ENCODE measurements at places on chromosomes 7 and 10.

GRCh38 chr10:96789571-96790108 is 42.5 kb upstream of the LCOR start:
- DNase-seq, result peak; percentile 88

- DNase-seq, result no peak
Measured at GRCh38 chr10:71690094-71690720, 29.4 kb downstream of the C10orf105 start.

DNA sequence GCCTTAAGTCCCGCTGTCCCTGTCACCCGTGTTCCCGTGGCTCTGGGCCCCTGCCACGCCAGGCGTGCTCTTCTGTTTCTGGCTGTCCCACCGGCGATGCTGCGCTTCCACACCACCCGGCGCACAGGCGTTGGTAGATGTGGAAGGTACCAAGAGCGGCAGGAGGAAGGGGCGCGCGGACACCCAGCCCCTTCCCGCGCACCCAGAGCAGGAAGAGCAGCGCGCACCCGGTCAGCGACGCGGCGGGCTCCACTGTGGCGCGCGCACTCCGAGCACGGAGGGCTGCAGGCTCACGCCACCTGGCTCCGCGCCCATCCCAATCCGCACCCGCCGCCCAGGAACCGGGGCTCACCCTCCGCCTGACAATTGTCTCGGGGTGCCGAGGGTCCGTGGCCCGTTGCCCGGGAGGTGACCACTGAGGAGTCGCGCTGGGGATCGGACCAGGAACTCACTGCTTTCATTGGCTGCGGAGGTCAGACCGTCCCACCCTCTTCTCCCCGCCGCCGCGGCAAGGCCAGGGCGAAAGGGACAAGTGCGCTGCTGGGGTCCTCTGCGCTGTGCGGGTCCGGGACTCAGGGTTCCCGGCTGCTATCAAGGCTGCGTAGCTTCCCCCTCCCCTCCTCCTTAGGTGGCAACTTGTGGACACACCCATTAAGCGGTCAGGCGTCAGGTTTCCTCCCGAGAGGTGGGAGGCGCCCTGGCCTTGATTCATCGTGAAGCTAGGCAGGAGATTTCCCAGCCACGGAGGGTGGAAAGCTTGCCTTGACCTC is 121.6 kb upstream of the ZNF92 start:
- DNase-seq, result peak; percentile 45

DNA sequence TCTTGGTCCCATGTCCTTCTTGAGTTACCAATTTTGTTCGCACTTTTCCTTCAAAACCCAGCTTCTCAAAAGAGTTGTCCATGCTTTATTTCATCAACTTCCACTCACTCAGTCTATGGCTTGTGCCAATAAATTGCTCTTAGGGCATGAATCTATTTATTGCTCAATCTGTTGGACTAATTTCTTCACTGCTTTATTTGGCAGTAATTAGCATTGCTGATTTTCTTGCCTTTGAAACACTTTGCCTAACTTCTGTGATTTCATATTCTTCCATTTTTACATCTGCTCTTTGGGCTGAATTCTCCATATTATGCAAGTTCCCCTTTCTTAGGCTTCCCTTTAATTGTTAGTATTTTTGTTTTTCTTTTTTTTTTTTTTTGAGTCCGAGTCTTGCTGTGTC is 16.8 kb downstream of the DLD start:
- DNase-seq, result no peak

DNA sequence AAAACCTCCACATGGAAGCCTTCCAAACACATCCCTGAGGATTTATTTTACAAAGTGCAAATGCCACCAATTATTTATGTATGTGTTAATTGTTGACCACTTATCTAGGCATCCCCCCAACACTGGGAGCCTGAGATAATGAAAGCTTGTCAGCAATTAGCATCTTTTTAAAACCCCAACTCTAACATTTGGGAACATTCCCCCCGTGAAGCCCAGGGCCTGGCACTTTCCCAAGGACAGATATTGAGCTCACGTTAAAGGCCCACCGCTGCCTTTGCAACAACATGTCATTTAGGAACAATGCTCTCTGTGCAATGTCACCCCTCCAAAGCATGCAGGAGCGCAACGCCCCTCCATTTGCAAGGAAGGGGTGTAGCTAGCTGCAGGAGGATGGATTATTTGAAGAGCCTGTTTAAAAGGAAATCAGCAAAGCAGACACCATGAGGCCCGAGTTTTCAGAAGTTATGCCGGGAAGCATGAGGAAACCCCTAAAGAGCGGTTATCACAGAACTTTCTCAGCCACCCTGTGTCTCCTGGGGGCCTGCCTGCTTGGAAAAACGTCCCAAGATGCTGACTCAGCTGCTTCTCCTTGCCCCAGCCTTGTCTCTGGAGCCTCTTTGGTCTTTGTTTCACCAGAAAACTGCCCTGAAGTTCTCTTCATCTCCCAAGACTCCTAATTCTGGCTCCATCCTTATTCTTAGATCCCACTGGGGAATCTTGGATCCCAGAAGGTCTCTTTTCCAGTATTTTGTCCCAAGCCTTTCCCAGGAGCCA is 444.1 kb downstream of the GRID1 start:
- no peak for DNase-seq

GRCh38 chr10:7794251-7795026 is 6.5 kb downstream of the ATP5F1C start:
- no peak for DNase-seq

DNA sequence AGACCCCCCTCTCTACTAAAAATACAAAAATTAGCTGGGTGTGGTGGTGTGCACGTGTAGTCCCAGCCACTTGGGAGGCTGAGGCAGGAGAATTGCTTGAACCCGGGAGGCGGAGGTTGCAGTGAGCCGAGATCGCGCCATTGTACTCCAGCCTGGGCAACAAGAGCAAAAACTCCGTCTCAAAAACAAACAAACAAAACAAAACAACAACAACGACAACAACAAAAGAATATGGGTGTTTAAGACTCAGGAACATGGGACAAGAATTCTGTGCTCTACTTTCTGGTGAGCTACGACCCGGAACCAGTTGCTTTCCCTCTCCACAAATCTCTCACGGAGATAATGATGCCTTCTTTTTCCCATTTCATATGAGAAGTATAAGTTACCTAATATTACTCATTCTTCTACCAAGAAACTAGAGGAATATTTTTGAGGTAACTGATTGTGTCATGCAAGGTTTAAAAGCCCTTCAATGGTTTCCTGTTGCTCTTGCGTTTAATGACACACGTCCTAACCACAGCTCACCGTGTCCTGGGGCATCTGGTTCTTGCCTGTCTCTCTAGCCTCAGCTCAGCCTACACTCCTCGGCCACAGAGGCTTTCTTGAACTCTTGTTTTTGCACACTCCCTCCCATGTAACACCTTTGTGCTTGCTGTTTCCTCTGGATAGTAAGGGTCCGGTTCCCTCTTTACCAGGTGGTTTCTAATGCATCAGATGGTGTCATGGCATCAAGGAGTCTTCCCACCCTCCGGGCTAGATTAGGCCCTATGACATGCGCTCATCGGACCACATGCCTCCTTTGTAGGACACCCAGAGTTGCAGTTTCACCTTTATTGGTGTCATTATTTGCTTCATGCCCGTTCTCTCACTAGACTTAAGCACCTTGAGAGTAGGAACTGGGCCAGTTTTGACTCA is 67.5 kb downstream of the PFKFB3 start:
- peak; percentile 30 for DNase-seq

DNA sequence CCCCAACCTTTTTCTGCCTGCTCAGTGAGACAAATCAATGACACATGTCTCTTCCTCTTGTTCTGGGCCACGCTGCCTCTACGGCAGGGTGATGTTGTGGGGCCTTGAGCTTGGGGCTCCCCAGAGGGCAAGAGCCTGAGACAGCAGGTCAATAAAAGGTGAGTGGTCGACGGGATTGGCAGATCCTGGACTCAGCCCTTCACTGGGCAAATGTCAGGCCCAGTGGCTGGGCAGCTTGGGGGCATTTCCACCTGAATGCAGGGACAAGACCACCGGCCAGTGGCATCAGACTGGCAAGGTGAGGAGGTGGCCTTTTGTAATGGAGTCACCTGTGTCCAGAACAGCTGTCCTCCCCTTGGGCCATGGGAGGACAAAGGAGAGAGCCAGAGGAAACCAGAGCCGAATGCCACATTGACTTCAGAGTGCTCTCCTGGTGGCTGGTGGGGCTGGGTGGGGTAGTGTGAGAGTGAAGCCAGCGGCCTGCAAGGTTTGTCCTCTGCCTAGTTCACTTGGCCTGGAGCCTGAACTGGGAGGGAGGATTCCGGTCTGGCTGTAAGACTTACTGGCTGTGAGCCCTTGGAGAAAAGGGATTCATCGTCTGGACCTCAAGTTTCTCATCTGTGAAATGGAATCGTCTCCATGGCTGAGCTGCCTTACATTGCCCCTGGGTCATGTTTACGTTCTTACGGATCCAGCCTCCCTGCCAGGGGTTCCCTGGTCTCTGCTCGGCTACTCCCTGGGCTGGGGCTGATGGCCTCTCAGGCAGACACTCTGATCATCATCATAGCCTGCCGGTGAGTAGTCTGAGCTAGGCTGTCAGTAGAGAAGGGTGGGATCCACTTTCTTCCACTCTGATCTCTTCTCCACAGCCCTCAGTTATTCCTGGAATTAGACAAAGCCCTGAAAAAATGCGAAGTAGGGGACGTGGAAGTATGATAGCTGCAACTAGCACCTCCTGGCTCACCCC is 25.4 kb upstream of the CRHR2 start:
- DNase-seq, result no peak

DNA sequence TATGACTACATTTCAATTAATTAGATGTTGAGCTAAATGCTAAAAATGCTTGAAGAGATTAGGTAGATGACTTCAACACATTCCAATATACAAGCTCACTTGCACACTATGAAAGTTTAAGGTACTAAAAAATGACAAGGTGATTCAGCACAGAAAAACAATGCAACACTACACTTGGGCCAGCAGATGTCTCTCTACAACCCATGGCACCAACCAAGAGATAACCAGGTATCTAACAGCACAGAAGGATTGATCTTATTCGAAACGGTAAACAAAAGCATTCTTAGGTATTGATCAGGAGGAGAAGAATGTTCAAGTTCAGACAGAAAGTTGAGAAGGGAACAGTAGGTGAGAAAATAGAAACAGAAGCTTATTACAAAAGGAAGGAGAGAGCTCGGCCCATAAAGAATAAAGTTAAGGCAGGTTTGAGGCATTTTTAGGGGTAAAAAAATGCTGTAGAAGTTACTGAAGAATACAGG is 248.2 kb upstream of the KLF14 start:
- peak; percentile 70 for DNase-seq

DNA sequence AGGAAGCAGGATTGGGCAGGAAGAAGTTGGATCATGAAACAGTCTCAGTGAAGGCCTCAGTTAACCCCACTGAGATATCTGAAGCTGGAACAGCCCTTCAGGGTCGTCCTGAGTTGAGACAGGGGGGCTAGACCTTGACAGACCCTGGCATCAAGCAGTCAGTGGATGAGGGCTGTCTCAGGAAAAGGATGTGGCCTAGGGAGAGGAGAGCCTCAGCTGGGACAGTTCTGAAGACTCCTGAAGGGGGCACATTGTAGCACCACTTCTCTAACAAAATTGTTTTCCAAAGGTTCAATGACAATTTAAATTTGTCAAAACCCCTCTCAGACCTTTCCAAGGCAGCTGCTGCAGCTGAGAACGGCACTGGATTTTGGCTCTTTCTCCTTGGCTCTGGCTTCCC is 15.8 kb upstream of the SLK start:
- no peak for DNase-seq

GRCh38 chr10:61065051-61065450 is 121.1 kb upstream of the RHOBTB1 start:
- no peak for DNase-seq

GRCh38 chr7:135335628-135336139 is 102.0 kb downstream of the STRA8 start:
- DNase-seq, result peak; percentile 23

GRCh38 chr7:111183321-111183720 is 92.4 kb downstream of the LRRN3 start:
- DNase-seq, result no peak

- no peak for DNase-seq
Measured at GRCh38 chr10:70432561-70433263, 8.8 kb downstream of the NODAL start.

- no peak for DNase-seq
Measured at GRCh38 chr7:105940109-105940508, 23.0 kb upstream of the CDHR3 start.

DNA sequence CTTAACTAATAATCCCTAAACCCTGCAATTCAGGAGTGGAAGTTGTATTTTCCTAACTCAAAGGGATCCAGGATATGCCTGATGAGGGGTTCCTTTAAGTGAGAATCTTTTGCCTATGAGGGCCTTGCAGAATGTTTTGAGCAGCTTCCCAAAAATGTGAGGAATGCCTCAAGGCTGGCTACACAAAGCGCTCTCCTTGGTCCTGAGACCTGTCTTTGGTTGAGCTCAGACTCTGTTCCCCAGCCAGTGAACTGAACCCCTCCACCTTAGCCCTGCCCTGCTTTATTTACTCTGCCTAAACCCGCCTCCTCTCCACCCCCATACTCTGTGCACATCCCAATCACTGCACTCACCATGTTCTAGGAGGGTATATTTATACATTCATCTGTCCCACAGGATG is 108.6 kb downstream of the NRCAM start:
- no peak for DNase-seq
